ENCODE measurements at places on chromosomes 11 and 22.
A peak's percentile ranks its signal among the peaks of the same experiment; 100 is the strongest.

DNA sequence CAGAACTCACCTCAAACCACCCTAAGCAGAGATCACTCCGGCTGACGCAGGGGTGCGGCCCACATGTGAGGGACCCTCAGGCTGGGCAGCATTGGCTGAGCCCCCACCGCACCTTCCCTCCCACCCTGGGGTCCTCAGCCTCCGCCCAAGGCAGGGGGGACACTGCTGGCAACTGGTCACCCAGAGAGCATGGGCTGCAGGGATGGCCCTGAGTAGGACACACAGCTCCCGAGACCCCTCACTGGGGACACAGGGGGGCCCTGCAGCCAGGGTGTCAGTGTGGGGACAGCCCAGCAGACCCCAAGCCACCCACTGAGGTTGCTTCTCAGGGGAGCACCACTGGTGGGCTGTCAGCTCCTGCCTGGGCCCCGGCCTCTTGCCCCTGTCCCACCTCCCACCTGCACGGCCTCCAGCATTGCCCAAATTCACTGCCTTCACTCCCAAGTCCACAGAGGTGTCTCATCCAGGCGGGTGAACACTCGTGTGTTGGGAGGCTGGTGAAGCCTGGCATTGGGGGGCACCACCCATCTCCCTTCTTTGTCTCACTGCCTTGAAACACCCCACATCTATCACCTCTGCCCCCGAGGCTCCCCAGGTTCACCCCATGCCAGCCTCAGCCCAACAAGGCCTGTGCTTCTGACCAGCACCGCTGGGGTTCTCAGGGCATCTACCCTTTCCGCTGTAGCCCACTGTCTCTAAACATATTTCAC is 4.7 kb downstream of the C11orf21 start:
- DNase-seq: no peak

DNA sequence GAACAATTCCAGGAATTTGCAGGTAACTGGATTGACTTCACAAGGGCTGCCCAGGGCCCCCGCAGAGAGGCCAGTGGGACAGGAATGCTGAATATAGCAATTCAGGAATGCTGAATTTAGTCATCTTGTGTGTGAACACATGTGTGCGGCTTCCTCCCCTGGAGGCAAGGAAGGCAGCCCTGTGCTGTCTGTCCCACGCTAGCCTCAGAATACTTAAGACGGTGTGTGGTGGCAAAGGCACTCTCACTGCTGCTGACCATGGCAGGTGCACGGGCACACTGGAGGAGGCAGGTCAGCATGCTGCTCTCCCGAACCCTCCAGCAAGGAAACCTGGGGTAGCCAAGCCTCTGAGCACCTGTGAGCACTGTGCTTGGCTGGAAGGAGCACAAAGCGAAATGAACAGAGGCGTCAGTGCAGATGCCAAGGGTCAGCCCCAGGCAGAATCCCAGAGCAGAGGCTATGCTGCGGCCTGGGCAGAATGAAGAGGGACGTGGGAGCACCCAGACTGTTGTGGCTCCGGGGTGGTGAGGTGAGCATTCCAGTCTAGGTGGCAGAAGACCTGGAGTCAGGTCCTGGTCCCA is 2.7 kb downstream of the GNAZ start:
- peak; percentile 47 for DNase-seq

GRCh38 chr11:18771266-18772035 is 20.1 kb downstream of the PTPN5 start:
- no peak for DNase-seq

GRCh38 chr22:29030016-29030617 is 31.5 kb downstream of the C22orf31 start:
- DNase-seq: no peak

- DNase-seq: no peak
These were observed 132.4 kb downstream of the SWAP70 start for GRCh38 chr11:9796266-9796665.

- no peak for DNase-seq
These were observed 29.8 kb downstream of the PIK3IP1 start for GRCh38 chr22:31262312-31263133.
